ENCODE measurements at places on chromosomes 6 and 20.

GRCh38 chr20:33232486-33233072, 3.2 kb upstream of the BPIFA1 start:
- no peak for DNase-seq

- DNase-seq, result no peak
These were observed 224.4 kb downstream of the UST start for GRCh38 chr6:148971031-148971927.

DNA sequence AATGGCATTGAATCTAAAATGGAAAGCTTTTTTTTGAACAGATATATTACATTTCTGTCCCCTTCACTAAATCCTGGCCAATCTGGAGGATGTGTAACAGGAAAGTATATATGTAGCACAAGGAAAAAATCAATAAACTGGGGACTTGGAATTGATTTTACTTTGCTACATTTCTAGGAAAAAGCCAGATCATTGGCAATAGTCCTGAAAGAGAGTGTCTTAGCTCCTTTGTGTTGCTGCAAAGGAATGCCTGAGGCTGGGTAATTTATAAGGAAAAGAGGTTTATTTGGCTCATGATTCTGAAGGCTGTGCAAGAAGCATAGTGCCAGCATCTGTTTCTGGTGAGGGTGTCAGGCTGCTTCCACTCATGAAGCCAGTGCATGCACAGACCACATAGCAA, 574.9 kb downstream of the HTR1B start:
- DNase-seq, result no peak

GRCh38 chr20:51720854-51721253, 47.3 kb downstream of the ATP9A start:
- DNase-seq, result no peak

GRCh38 chr6:106102034-106102433, 15.9 kb downstream of the PRDM1 start:
- no peak for DNase-seq

GRCh38 chr6:36818756-36819155, 20.5 kb downstream of the CPNE5 start:
- no peak for DNase-seq

- DNase-seq, result no peak
These were observed 6.7 kb downstream of the TAF4 start for GRCh38 chr20:62058941-62059340.

- no peak for DNase-seq
These were observed 12.0 kb downstream of the RPL10A start for GRCh38 chr6:35480176-35480575.

GRCh38 chr6:148455674-148456558, 113.3 kb downstream of the SASH1 start:
- DNase-seq, result no peak

- no peak for DNase-seq
These were observed 107.9 kb downstream of the SYCP2 start for GRCh38 chr20:59825563-59825920.

DNA sequence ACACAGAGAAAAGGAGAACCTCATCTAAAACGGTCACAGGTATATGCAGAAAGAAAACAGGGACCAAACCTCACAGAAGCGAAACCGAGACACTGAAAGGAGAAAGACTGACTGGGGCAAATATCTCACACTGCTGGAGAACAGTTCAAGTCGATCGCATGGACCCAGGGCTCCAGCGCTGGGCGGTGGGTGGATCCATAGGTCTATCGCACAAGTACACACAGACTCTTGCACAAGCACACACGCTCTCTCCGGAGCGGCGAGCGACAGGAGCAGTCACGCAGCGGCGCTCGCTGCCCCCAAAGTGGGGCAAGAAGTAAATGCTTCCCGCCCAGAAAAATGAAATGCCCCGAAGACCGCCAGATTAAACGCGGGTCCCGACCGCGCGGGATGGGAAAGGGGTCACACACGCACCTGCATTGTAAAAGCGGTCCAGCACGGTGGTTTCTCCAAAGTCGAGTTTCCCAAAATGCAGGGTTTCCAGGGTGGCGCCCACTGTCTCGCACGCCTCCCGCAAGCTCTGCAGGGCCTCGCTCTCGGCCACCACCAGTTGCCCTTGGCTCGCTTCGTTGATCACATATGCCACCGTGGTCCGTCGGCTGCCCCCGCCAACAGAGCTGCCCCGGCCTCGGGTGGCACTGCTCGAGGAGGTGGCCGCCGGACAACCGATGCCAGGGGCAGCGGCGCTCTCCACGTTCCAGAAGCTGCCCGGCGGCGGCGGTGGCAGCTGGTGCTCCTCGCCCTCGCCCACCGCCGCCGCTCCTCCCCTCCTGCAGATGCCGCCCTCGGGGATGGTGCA, 782 bp downstream of the MAP3K5 start:
- peak; percentile 41 for DNase-seq

DNA sequence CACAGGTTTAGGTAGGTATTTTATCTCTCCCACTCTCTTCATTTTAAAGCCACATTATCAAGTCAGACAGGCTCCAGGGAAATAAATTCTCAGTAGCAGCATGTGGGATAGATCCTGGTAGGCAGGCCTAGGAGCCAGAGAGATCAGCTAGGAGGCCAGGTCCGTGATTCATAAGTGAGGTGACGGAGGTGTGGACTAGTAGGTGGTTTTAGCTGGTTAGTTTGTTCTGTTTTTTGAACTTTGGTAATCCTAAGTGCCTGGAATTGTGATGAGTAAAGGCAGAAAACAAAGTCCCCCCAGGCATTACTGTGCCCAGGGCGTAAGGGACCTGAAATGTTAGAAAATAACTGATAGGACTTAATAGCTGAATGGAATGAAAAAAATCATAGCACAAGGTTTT, 53.6 kb upstream of the E2F3 start:
- DNase-seq, result no peak

Measured in gastrocnemius medialis (tissue), 4 donors.